NCI-H2081 treated with DMSO at 0.1 percent for 48 hours (cell line): ENCODE measurements at places on chromosomes 1 and 21.

DNA sequence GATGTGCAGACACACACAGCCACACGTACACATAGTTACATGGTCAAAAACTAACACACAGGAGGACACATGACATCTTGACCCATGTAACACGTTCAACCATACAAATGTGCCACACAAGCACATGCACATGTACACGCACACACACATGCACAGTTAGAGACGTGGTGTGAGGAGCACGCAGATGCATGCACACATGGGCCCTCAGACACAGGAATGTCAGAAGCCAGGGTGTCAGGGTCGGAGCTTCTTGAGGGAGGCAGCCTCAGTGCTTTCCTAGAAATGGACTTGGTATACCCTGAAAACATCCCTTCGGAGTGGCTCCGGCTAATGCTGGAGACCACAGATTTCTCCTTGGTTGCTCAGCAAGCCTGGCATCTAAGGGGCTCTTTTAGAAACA lies 114.3 kb downstream of the DMRTB1 start:
- no peak for DNase-seq

DNA sequence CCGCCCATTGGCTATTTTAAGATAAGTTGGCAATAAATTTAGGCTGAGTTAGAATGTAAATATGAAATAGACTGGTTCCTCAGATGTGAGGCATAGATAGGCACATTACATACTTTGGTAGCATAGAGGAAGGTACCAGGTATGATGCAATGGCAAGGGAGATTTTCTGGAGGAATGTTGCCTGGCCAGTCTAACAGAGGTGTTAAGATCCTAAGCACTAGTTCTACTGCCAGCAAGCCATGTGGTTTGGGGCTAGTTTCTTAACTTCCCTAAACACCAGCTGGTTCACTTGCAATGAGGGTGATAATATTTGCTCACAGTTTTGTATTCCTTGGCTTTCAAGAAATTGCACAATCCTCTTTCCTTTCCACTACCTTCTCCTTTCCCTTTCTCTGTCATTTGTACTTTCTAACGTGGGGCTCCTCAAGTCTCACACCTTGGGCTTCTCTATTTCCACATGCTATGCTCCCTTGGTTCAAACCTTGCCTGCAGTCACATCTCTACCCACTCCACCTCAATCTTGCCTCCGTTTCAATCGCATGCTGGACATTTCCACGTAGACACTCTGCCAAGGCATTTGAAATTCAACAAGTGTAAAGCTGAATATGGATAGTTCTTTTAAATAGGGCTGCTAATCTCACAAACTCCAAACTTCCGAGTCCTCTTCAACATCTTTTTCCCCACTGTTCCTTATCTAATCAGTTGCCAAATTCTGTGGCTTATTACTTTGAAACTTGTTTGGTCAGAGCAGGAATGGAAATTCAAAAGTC lies 4.7 kb upstream of the CD55 start:
- no peak for DNase-seq

GRCh38 chr1:16204634-16205333 lies 7.7 kb downstream of the ARHGEF19 start:
- DNase-seq, result no peak

GRCh38 chr21:29154270-29154669 lies 23.8 kb downstream of the MAP3K7CL start:
- no peak for DNase-seq
